ENCODE measurements at places on chromosomes 12 and 14.

DNA sequence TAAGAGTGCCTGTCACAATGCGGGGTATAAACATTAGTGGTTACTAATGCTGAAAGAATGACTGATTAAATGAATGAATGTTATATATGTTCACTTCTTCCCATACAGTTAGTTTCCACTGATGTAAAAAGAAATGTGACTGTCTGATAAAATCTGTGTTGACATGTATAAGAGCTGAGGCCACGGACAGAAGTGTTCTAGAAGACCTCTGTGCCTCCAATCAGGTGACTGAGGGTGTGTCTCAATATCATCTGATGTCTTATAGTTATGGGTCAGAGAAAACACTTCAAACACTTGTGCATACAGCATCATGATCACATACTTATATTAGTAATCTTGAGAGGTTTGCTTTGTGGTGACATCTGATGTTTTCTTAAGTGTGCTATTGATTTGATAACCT, 183.4 kb downstream of the TTC7B start:
- no peak for DNase-seq

- no peak for DNase-seq
Observed at GRCh38 chr14:104978746-104979691, 845 bp upstream of the AHNAK2 start.

GRCh38 chr14:50027816-50028215, 88.6 kb downstream of the VCPKMT start:
- no peak for DNase-seq

- no peak for DNase-seq
Observed at GRCh38 chr14:22545842-22546721, 42.9 kb downstream of the DAD1 start.

- no peak for DNase-seq
Observed at GRCh38 chr12:13570005-13570694, 373.6 kb downstream of the EMP1 start.

Measured in stimulated activated CD4-positive, alpha-beta T cell treated with anti-CD3 and anti-CD28 coated beads, Interleukin-15, amount 100 ng/mL, for 1 hour (primary cell).